ENCODE measurements at places on chromosomes 2 and 18. TPM values are rescaled to one million over a fixed set of nuclear protein-coding genes. Genes with fewer than 3 reads are reported as not detected.

- DNase-seq: no peak
These were observed 192.4 kb downstream of the TWIST2 start for GRCh38 chr2:239040152-239040761.

GRCh38 chr2:158575051-158575635 lies 118.4 kb downstream of the PKP4 start:
- peak; percentile 9 for DNase-seq

DSC1 gene
- total RNA-seq: not detected

SGO2 gene
- 17.3 TPM for total RNA-seq

- DNase-seq: peak; percentile 72
These were observed 159.5 kb downstream of the COL6A3 start for GRCh38 chr2:237254369-237254861.

Measured in M059J (cell line).